ENCODE measurements at places on chromosomes 13 and 19. TPM values are rescaled to one million over a fixed set of nuclear protein-coding genes. Genes with fewer than 3 reads are reported as not detected.
A peak's percentile ranks its signal among the peaks of the same experiment; 100 is the strongest.

Gene ABHD13
- total RNA-seq = 10.3 TPM

Gene TNNI3
- 16.5 TPM for total RNA-seq

Gene LGALS4
- 0.81 TPM for total RNA-seq

- H3K36me3 ChIP-seq = no peaks in the 10 kb centered on the region
- H3K27ac ChIP-seq = no peak overlapping the region
- no peaks in the 10 kb centered on the region for H3K4me1 ChIP-seq
- no peak for DNase-seq
These were observed 299.7 kb downstream of the TEX29 start for GRCh38 chr13:111620166-111620565.

DNA sequence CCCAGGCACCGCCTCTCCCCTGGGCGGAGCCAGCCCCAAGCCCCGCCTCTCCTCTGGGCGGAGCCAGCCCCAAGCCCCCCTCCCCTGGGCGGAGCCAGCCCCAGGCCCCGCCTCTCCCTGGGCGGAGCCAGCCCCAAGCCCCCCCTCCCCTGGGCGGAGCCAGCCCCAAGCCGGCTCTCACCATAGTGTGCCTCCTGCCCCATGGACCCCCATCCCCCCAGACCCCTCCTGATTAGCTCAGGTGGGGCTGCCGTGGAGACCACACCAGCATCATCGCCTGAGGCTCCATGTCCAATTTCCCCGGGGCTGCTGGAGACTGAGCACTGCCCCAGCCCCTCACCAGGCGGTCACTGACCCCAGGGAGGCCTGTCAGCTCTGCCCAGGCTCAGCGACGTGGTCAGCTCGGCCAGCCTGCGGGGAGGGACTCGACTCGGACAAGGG is 4.2 kb upstream of the MADCAM1 start:
- H3K36me3 ChIP-seq = no peaks in the 10 kb centered on the region
- peaks cover 8% of the 10 kb centered on the region for H3K27me3 ChIP-seq
- H3K27ac ChIP-seq = no peak overlapping the region
- DNase-seq = no peak
- no peak overlapping the region for H3K4me3 ChIP-seq
- no peaks in the 10 kb centered on the region for H3K4me1 ChIP-seq

- no peak overlapping the region for H3K4me3 ChIP-seq
- no peak overlapping the region for H3K27ac ChIP-seq
- H3K27me3 ChIP-seq = no peaks in the 10 kb centered on the region
- no peaks in the 10 kb centered on the region for H3K4me1 ChIP-seq
- H3K36me3 ChIP-seq = no peaks in the 10 kb centered on the region
These were observed 912 bp upstream of the TUBA3C start for GRCh38 chr13:19182536-19182935.

DNA sequence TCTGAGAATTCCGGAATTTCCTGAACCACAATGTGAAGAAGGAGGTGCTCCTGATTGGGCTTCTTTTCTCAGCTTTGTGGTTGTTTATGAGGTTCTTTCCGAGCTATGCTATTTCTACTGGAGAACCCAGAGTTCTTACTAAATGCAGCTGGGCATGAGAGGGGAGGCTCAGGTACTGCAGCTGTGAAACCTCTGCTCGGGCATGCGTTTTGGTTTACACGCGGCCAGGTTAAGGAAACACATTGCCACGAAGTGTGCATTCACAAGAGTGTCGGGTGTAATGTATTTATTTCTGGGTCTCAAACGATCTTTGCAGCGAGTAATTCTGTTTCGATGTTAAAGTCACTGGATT is 661 bp upstream of the MIR17HG start:
- no peak overlapping the region for H3K27ac ChIP-seq
- DNase-seq = no peak
- peaks cover 25% of the 10 kb centered on the region for H3K36me3 ChIP-seq
- H3K4me3 ChIP-seq = peak overlapping the region; percentile 75
- H3K4me1 ChIP-seq = peaks cover 24% of the 10 kb centered on the region

GRCh38 chr13:63307228-63307627 is 1891.6 kb upstream of the PCDH20 start:
- H3K36me3 ChIP-seq = no peaks in the 10 kb centered on the region
- H3K4me3 ChIP-seq = no peak overlapping the region
- H3K4me1 ChIP-seq = no peaks in the 10 kb centered on the region
- H3K27ac ChIP-seq = no peak overlapping the region

DNA sequence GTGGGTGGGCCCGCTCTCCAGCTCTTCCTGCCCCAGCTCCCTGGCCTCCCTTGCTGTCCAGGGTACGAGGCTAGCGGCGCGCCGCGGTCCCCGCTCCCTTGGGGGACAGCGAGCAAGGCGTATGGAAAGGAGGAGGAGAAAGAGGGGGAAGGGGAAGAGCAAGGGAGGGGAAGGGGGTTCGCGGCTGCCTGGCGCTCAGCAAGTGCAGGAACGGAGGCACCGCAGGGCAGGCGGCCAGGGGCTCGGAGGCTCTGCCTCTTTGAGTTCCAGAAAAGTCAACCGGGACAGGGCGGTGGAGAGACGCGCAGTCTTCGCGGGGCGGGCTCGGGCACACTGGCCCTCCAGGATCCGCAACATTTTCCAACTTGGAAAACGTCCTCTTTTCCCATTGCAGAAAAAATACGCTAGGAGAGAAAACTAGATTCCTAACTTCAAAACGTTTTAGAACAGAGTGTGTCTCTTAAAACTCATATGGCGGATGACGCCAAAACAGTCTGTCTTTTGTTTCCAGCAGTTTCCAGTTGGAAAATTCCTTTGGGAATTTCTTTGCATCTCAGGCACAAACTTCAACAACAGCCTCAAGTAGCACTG is 23.1 kb upstream of the TNFRSF19 start:
- no peak overlapping the region for H3K27ac ChIP-seq
- peak overlapping the region; percentile 31 for H3K4me3 ChIP-seq
- H3K27me3 ChIP-seq = peaks cover 69% of the 10 kb centered on the region
- no peaks in the 10 kb centered on the region for H3K4me1 ChIP-seq
- H3K36me3 ChIP-seq = no peaks in the 10 kb centered on the region

GRCh38 chr19:4922530-4923275 is 13.4 kb downstream of the UHRF1 start:
- H3K27me3 ChIP-seq = no peaks in the 10 kb centered on the region
- no peak for DNase-seq
- no peak overlapping the region for H3K4me3 ChIP-seq
- no peaks in the 10 kb centered on the region for H3K4me1 ChIP-seq
